Tibial nerve (tissue), 4 donors: ENCODE measurements at places on chromosomes 2 and 18. TPM values are rescaled to one million over a fixed set of nuclear protein-coding genes. Genes with fewer than 3 reads are reported as not detected.

The CIB4 gene
- not detected for total RNA-seq

The CHRND gene
- total RNA-seq = not detected

The PLCL1 gene
- total RNA-seq = 10.0 TPM

The AP1S3 gene
- total RNA-seq = 1.5 TPM

DNA sequence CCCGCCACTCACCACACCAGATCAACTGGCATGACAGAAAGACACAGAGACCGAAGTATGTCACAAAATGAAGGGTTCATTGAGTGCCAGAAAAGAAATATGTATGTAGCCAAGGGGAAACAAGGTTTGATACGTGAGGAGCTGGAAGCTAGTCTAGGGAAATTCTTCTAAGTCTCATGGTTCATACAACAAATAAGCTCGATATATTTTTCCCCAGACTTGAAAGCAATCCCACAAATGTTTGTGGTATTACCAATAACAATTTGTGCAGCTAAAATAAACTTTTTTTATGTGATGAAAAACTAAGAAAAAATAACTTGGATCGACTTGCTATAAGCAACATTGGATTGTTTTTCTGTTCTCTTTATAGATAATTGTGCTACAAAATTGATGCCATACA is 777.0 kb downstream of the TSN start:
- no peak for DNase-seq

GRCh38 chr18:57428221-57429150 is 6.7 kb upstream of the ONECUT2 start:
- DNase-seq = no peak

DNA sequence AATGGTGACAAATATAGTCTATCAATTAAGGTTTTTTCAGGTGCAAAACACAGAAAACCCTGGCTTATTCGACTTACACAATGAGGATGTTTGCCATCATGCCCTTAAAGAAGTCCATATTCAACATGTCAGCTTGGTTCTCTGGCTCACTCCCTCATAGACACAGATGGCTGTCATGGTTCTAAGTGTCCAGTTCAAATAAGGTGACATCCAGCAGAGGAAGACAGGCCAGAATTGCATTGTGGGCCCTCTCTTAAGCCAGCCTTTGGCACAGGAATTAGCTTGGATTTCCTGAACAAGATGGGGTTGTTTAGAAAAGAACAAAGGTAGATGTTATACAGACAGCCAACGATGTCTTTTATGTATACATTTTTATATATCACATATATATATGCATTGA is 18.7 kb upstream of the SLC1A4 start:
- no peak for DNase-seq
